OCI-M1 (cell line): ENCODE measurements at places on chromosomes 6 and 20.

DNA sequence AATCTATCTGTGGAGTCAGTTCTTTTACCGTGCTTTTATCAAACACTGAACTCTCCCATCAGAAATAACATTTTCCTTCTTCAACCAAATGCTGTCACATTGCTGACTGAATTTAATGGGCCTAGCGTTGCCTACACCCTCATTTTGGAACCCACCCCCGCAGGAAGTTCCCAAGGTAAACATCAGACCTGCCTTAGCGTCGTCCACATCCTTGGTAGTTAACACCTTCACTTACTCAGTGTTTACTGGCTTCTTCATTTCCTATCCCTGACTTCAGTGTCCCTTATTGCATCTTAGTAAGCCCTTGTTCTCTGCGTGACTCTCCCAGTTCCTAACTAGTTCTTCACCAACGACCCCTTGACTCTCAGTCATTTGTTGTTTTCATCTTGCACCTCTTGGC, 491.4 kb upstream of the SOX4 start:
- DNase-seq, result no peak

GRCh38 chr6:52990342-52990741, 4.7 kb downstream of the GSTA4 start:
- no peak for DNase-seq

- peak; percentile 40 for DNase-seq
These were observed 23.1 kb downstream of the CRYBG1 start for GRCh38 chr6:106383573-106383972.

DNA sequence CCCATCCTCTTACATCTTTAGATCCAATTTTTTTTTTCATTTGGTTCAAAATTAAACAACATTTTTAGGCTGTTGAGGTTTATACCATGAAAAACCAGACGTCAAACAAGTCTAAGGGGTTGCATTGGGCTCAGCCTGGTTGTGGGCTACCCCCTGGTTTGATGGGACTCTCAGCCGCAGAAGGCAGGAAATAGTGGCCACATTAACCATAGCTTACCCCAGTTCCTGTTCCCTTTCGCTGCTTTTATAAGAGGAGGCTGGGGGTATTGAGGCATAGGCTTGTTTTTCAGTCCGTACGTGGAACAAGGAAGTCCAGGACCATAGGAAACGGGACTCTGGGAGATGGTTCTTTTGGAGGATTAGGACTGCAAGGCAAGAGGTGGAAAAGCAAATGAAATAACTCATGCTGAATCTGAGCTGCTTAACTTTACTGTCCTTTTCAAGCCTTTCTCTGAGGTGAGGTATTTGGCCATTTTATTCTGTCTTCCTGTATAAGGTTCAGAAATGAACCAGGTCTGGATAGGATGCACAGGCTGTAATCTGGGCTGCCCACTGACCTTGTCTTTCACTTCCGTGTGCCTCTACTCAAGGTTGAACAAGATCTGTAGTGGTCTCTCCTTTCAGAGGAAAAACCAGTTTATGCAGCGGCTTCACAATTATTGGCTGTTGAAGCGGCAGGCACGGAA, 7.7 kb downstream of the BRPF3 start:
- no peak for DNase-seq

GRCh38 chr6:40668203-40668602, 81.0 kb upstream of the LRFN2 start:
- DNase-seq, result no peak
